Choroid plexus epithelial cell (primary cell): ENCODE measurements at places on chromosomes 13 and 19.

GRCh38 chr13:39107561-39107960, 69.3 kb downstream of the NHLRC3 start:
- no peak for DNase-seq

GRCh38 chr13:41139296-41139966, 6.8 kb upstream of the KBTBD6 start:
- no peak for DNase-seq

GRCh38 chr19:35303357-35303915, 11.5 kb downstream of the MAG start:
- no peak for DNase-seq

DNA sequence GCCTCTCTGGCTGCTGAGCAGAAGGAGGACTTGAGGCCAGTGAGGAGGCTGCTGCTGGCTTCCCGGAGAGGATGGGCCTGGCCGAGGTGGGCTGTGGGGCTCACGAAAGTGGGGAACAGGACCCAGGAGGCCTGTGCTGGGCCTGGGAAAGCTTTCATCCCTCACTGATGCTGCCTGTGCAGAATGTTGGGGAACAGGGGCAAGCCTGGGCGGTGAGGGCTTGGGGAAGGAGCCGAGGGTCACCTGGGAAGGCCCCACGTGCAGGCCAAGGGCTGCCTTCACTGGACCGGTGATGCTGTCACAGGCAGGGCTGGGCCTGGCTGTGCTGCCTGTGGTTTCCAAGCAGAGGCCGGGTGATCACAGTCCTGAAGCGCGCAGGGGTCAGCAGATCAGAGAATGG, 9.4 kb downstream of the AP1M1 start:
- no peak for DNase-seq

DNA sequence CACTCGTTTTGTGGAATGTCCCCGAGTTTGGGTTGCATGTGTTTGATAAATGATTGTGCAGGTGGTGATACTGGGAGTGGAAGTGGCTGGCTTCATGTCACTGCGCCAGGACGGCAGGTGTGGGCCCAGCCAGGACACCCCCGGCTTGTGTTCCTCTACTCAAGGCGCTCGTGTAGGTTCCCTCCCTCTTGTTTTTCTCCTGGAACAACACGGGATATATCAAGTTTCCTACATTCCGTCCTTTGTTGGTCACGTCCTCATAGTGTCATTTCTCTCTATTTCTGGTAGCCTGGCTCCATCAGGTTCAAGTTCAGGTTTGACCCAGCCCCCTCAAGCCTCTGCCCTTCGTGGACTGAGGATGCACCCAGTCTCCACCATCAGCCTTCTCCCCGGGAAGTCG, 16.3 kb downstream of the IL17D start:
- DNase-seq = no peak

DNA sequence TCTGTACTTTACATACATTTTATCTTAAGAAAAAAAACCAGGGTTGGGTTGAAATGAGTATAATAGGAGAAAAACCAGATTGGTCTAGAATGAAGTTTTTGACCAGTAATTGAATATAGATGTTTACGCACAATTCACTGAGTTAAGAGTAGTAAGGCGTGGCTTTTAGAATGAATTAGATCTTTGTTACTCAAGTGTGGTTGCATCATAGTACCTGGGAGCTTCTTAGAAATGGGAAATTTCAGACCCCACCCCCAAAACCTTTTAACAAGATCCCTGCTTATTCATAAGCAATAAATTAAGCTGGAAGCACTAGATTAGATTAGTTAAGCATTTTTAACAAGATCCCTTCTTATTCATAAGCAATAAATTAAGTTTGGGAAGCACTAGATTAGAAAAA, 28.7 kb upstream of the LMO7 start:
- DNase-seq = no peak

DNA sequence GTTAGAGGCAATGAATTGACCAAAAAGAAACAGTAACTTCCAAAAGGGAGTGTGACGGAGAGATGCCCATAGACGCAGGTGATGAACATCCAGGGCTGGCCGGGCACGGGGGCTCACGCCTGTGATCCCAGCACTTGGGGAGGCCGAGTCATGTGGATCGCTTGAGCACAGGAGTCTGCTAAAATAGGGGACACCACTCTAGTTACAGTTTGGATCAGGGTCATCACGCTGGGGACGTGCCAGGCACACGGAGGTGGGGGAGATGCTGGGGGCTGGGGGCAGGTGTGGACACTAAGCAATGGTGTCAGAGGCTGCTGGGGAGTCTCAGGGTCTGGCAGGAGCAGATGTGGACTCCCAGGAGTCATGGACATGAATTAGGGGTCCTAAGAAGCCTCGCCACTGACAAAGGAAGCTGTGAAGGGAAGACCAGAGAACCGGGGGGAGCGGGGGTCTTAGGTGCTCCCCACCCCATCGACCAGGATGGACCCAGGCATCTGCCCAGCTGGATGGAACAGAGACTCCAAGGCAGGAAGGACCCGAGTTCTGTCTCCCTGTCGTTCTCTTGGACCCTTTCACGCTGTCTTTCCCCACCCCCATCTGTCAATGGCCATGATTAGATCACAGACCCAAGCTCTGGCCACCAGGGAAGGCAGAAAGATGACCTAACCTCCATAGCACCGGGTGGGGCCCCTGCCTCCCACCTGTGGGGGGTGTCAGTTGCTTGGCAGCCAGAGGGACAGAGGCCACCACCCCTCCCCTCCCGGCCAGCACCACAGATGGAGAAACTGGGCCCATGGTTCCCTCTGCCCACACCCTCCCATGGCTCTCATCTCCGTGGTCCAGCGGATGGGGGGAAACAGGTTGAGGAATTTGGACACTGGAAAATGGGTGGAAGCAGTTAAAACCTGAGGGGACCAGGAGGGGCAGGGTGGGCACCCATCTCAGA, 19.6 kb downstream of the CCDC8 start:
- DNase-seq = no peak
